ENCODE measurements at places on chromosomes 3 and 15.

- no peak for DNase-seq
These were observed 335.6 kb downstream of the FOXP1 start for GRCh38 chr3:71247958-71248335.

- DNase-seq, result no peak
These were observed 271.2 kb downstream of the FAM43A start for GRCh38 chr3:194956697-194957396.

- DNase-seq, result no peak
These were observed 4.7 kb upstream of the CORO2B start for GRCh38 chr15:68574046-68574445.

DNA sequence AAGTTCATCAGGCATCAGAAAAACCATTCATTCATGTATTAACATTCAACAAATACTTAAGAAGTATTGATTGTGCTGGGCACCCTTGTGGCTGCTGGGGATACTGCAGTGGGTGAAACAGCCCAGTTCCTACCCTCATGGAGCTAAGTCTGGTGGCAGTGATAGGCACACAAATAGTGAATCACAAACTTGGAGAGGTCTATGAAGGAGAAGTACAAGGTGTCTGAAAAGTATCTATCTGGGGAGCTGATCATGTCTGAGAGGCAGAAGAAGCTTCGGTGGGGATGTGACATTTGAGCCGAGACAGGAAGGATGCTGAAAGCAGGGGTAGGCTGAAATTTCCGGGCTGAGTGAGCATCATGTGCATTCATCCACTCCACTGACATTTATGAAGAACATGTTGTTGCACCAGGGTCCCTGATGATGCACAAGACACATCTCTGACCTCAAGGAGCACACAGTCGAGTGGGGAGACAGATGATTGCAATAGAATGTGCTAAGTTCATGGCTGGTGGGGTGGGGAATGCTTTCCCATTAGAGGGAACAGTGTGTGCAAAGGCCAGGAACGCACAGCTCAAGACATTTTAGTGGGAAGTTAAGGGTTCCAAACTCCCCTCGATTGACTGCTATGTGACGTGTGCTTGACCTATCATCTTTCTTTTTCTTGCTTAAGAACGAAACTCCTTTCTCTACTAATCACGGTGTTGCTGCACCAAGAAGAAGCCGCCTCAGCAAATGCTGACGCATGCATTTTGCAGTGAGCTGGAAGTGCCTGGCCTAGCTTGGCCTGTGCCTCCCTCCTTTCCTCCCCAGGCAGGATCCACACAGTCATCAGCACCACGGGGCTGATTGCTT, 309.1 kb upstream of the ICE2 start:
- DNase-seq, result no peak

GRCh38 chr3:139238281-139239030, 105.4 kb upstream of the MRPS22 start:
- no peak for DNase-seq

DNA sequence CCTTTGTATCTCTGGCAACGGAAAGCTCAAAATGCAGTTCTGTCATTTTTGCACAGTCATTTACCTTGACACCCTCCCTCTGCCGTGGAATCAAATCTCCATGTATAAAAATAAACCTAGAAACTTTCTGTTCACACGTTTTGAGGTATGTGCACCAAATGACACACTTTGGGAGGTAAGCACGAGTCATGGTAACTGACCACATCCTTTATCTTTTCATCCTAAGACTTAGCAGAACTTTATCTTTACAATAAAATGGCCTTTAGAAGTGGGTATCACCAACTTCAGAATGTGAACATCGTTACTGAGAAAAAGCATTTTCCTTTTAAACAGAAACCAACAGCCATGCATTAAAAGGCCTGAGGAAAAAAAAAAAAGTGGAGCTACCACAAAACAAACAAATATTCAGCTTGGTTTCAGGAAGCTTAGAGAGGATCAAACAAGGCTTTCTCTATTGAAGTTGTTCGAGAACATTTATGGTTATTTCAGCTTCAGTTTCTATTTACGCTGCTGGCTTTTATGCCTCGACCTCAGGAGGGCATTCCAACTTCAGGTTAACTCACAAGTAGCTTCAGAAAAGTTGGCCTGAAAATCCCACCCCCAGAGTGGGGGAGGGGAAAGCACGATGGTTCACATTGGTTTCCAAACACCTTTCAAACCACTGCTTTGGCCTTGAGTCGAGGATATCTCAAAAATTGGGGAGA, 171.1 kb upstream of the ICE2 start:
- DNase-seq, result peak; percentile 42

DNA sequence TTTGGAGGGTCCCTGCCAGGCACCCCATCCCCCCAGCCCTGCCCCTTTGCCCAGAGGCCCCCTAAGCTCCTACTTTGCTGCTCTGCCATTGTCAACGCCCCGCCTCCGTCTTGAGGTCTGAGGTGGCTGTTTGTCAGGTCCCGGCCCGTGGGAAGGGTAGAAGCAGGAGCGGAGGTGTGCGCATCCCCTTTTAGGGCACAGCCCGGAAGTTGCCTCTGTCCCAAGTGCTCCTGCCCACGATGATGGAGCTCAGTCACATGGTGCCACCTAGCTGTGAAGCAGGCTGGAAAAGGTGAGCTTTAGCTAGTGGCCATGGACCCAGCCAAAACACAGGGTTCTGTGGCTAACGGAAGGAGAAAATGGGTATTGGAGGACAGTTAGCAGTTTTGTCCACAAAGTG, 28.5 kb upstream of the LCTL start:
- DNase-seq, result no peak

DNA sequence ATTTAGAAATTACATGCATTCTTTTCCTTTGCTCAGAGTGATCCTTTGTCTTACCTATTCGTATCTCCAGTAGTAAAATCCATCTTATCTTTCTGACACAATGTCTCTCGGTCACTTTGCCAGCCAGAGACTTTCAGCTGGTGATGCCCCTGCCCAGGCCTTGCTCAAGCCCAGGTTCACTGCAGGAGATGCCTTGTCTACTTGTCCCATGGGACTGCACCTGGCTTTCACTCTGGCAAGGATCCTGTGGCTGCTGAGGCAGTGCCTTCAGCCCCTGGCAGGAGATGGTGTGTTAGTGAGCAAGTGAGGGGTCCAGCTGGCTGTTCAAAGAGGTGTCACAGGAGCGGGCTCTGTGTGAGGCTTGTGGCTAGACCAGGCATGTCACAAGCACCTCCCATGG, 1268.9 kb downstream of the OTOL1 start:
- DNase-seq, result no peak

GRCh38 chr3:126644615-126645014, 10.3 kb downstream of the TXNRD3 start:
- no peak for DNase-seq

GRCh38 chr15:101232677-101233076, 19.2 kb downstream of the CHSY1 start:
- DNase-seq, result no peak

GRCh38 chr3:81911221-81911620, 149.8 kb upstream of the GBE1 start:
- no peak for DNase-seq

- DNase-seq, result peak; percentile 39
These were observed 192.6 kb upstream of the LYSMD4 start for GRCh38 chr15:99925661-99926461.

DNA sequence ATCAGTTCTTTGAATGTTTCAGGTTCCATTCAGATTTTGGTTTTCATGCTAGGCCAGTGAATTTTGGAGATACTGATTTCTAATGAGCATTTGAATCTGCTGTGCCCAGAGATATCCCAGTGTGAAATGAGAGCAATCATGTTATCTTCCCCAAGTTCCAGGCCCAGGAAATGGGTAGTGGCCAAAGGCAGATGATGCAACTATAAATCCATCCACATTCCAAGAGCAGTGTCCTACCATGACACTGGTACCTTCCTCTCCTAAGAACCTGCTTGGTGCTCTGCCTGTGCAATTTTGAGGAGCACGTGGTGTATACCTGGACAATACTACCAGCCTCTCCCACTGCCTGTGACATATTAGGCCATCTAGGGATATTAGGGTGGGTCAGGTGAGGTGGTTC, 186.8 kb downstream of the SLCO3A1 start:
- no peak for DNase-seq

DNA sequence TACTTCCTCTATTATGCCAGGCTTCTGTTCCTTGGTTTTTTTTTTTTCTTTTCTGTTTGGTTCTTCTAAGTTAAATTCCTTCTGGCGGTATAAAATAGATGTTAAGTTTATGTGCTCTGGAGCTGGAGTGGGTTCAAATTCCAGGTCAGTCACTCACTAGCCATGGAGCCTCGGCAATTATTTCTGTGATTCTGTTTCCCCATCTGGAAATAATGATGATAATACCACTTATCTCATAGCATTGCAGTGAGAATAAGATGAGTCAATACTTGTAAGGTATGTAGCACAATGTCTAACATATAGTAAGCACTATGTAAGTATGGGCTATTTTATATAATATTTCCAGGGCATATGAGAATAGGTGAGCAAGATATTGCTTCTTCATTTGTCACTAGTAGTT, 33.2 kb upstream of the ZDHHC23 start:
- no peak for DNase-seq

- no peak for DNase-seq
These were observed 10.4 kb downstream of the THBS1 start for GRCh38 chr15:39591141-39591895.

GRCh38 chr15:33084661-33085060, 109.9 kb downstream of the FMN1 start:
- no peak for DNase-seq

DNA sequence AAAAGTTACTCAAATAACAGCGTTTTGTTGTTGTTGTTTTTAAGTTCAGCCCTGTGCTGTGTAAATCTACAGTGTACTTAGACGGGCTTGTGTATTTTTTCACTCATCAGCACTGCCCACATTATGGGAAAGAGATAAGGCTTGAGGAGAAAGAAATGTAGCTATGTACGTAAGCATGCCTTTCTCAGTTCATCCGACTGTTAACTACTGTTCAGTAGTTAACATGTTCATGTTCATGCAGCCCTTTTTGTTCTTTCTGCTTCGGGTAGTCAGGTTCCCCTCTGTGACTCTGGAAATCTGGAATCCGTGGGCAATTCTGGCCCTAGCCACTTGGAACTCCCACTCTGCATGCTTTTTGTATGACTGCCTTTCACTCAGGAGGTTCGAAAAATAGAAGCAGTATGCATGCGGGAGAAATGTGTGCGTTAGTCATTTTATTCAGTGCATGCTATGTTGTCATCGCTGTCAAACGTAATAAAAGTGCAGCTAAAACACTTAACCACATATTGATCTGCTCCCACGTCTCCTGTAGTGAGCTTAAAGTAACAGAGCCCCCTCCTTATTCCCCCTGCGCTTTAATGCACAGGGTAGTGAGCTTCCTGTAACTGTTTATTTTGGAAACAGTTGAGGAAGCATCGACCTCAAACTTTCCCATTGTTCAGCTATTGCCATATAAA, 283.1 kb upstream of the NR2F2 start:
- no peak for DNase-seq

- no peak for DNase-seq
These were observed 61.7 kb upstream of the PPIB start for GRCh38 chr15:64224511-64224910.

DNA sequence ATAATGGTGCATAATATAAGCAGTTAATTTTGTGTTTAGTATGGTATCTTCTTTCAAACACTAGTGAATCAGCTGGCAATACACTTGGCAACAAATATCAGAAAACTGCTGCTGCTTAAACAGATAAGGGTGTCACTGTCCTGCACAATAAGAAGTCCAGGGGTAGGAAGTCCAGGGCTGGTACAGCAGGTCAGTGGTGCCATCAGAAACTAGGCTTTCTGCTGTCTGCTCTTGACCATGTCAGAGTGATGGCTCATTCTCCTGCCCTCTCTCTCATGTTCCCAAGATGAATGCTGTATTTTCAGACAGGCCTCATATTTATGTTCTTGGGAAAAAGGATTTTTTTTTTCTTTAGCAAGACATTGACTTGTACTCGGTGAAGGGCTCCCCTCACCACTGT, 9.2 kb upstream of the GRK7 start:
- DNase-seq, result no peak

DNA sequence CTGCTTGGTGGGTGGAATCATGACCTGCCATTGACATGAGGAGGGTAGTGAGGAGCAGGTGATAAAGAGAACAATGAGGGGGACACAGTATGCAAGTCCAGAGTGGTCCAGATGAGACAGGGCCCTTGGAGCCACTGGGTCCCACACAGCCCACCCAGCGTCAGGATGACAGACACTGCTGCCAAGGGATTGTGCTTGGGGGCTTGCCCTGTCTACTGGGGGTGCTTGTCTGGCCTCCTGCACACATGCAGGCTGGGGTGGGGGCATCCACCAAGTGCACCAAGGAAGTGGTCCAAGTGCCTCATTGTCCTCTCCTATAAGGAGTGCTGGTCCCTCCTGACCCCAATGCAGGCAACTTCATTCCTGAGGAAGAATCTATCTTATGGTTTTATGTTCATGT, 39.2 kb upstream of the CTSH start:
- no peak for DNase-seq

DNA sequence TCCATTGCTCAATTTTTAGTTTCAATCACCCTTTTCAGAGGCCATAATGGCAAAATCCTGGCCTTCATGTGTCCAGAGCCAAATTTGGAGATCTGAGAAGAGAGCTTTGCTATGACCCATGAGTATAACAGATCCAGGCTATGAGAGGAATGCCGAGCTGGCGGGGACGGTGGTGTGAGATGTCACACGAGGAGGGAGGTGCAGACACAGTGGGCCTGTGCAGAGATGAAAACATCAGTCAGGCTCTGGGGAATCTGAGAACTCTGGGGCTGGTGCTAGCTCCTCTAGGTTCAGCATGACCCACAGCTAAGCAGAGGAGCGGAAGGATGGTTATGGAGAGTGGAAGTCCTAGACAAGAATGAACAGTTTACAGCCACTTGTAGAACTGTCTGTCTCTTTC, 398.3 kb upstream of the ATP10A start:
- no peak for DNase-seq

- DNase-seq, result no peak
These were observed 340.7 kb upstream of the DNAJC19 start for GRCh38 chr3:181330257-181330656.

- no peak for DNase-seq
These were observed 7.4 kb downstream of the KLF15 start for GRCh38 chr3:126349611-126350501.

- DNase-seq, result no peak
These were observed 43.9 kb downstream of the ONECUT1 start for GRCh38 chr15:52746162-52746757.

DNA sequence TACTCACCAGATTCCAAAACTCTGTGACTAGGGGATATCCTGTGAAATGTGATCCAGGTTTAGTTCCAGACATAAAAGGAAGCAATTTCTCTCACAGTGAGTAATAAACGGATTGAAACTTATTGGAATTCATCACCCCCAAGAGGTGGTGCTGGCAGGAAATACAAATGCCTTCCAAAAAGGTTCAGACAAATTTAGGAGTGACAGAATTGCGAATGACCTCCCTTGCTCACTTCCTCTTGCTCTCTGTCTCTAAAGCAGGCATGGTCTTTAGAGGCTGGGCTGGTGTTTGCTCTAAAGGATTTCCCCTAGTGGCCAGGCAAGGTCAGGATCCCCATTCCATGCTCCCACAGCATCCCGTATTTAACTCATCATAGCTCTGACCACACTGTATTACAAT, 449.4 kb upstream of the PPP2R3A start:
- no peak for DNase-seq

- no peak for DNase-seq
These were observed 51.4 kb upstream of the GK5 start for GRCh38 chr3:142276781-142277180.

GRCh38 chr15:99201408-99202175, 47.8 kb downstream of the TTC23 start:
- no peak for DNase-seq

GRCh38 chr3:140355481-140355880, 322.4 kb upstream of the TRIM42 start:
- DNase-seq, result no peak

Data from stimulated activated CD4-positive, alpha-beta T cell treated with anti-CD3 and anti-CD28 coated beads, Interleukin-2, amount 100 ng/mL, for 48 hours (primary cell).